ENCODE measurements at places on chromosomes 4 and X.

DNA sequence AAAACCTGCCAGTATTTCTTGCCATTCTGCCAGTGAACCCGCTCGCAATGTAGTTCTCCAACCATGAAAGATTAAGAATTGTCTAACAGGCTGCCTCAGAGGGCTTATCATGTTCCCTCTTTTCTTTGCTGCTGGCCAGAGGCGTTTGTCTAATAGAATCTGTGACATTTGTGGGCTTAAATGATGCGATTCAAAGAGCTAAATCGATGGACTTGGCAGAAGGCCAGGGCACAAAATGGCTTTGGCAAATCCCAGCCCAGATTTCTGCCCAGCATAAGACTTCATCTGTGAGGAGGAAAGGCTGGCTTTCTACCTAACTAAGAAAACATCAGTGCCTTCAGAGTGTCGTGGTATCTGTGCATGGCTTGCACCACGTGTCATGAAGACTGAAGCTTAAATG lies 79.9 kb downstream of the TRPC5OS start:
- DNase-seq = no peak
- no peaks in the 10 kb centered on the region for H3K4me1 ChIP-seq
- no peak overlapping the region for H3K27ac ChIP-seq
- no peaks in the 10 kb centered on the region for H3K36me3 ChIP-seq
- H3K4me3 ChIP-seq = no peak overlapping the region

DNA sequence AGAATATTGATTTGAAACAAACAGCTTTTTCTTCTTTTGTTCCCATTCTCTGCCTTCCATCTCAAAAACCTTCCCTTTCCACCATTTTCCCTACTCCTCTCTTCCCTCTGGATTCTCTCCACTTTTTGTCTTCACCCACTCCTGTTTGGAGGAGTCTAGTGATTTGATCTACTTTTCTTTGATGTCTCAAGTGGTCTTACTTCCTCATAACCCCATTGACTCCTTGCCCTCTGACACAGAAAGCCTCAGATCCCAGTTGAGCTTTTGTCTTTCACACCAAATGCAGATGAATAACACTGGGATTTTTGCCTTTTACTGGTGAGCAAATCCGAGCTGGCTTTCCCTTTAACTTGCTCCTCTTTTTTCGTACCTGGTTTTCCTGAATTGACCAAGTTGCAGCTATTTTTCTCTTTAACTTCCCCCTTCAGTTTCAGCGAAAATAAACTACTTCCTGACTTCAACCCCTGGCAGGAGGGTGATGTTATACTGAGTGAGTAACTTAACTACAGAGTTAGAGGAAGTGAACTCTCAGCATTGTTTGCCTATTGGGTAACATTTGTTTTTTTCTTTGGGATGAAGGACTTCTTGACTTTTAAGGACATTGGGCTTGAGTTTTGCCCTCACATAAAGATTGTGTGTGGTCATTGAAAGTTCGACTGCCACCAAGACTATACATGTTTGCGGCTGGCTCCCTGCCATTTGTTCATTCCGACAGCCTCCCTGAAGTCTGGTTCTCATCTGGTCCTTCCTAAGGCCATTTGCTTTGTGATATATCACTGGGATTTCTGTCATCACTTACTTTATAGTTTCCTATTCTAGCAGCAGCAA lies 392.8 kb upstream of the NR3C2 start:
- DNase-seq = no peak
- H3K4me1 ChIP-seq = no peaks in the 10 kb centered on the region
- no peaks in the 10 kb centered on the region for H3K27me3 ChIP-seq
- no peak overlapping the region for H3K27ac ChIP-seq

DNA sequence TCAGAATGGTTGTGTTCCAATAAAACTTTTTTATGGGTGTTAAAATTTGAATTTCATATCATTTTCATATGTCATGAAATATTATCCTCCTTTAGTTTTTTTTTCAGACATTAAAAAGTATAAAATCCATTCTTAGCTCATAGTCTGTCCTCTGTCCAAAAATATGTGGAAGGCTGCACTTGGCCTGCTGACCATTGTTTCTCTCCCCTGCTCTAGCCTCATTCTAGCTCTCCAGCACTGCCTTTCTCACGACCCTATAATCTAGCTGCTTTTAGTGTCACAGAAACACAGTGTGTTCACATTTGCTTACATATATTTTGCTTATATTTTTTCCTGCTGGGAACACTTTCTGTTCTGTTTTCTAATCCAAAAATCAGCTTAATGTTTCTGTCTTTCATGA lies 165.0 kb upstream of the ANK2 start:
- H3K36me3 ChIP-seq = no peaks in the 10 kb centered on the region
- H3K4me3 ChIP-seq = no peak overlapping the region
- no peaks in the 10 kb centered on the region for H3K27me3 ChIP-seq

GRCh38 chr4:26978387-26979053 lies 117.9 kb downstream of the STIM2 start:
- H3K4me1 ChIP-seq = peaks cover 4% of the 10 kb centered on the region
- no peak overlapping the region for H3K4me3 ChIP-seq
- DNase-seq = no peak
- no peak overlapping the region for H3K27ac ChIP-seq
- no peaks in the 10 kb centered on the region for H3K36me3 ChIP-seq
- no peaks in the 10 kb centered on the region for H3K27me3 ChIP-seq

GRCh38 chrX:110175696-110176095 lies 142.2 kb downstream of the AMMECR1 start:
- H3K36me3 ChIP-seq = no peaks in the 10 kb centered on the region
- no peak overlapping the region for H3K27ac ChIP-seq
- no peak for DNase-seq
- H3K27me3 ChIP-seq = no peaks in the 10 kb centered on the region
- H3K4me3 ChIP-seq = no peak overlapping the region
- peaks cover 2% of the 10 kb centered on the region for H3K4me1 ChIP-seq

DNA sequence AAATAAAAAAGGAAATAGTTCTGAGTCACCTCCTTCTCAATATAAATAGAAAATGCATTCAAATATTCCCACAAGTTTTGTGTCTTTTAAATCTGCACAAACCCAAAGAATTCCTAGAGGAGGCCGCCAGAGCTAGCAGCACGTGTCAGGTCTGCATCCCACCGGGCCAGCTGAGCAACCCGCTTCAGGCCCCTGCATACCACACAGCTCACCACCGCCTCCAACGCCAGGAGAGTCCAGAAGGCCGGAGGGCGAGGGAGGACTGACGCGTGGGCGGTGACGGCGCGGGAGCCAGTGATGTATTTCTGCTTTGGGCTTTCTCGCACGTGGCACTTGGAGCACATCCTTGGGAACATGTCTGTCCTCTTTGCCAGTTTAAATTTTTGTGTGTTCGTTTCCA lies 61.9 kb upstream of the CLDN34 start:
- no peak overlapping the region for H3K4me3 ChIP-seq
- H3K36me3 ChIP-seq = no peaks in the 10 kb centered on the region
- no peaks in the 10 kb centered on the region for H3K27me3 ChIP-seq
- H3K27ac ChIP-seq = no peak overlapping the region
- H3K4me1 ChIP-seq = no peaks in the 10 kb centered on the region

DNA sequence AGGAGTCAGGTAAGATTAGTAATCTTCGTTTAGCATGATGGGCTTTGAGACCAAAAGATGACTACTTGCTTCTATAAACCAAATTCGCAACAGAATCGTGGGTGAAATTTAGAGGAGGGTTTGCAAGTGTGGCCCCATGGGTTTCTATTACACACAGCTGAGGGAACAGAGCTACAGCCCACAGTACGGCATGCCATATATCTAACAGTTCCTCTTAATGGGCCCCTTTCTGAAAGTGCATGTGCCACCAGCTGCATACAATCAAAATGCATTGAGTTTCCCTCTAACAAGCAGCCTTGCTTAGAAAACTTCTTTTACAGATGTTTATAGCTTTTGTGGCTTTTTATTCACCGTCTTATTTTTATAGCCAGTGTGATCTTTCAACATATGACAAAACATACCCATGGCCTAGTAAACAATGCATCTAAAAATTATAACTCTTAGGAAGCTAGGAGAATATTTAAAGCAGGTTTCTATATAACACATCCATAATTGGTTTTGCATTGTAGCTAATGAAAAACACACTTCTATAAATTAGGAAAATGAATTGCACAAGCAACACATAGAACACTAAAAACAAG lies 202.1 kb downstream of the PRDM5 start:
- no peak overlapping the region for H3K4me3 ChIP-seq
- DNase-seq = no peak
- H3K4me1 ChIP-seq = no peaks in the 10 kb centered on the region

DNA sequence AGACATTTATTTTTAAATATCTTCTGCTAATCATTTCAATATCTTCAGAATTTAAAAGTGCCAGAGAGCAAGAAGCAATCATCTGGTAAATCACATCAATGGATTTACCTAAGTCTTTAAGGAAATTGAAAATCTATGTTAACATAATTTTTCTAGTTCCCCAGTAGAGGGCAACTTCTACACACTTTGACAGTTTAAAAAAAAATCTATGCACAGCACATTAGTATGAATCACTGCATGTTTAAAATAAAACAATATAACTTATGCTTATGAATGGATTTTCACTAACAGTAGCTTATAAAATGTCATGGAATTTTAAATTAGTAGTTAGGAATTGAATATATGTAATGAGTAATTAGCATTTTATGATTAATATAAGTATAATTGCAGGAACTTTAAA lies 126.5 kb downstream of the REELD1 start:
- H3K27me3 ChIP-seq = no peaks in the 10 kb centered on the region
- DNase-seq = no peak
- H3K4me1 ChIP-seq = no peaks in the 10 kb centered on the region
- no peaks in the 10 kb centered on the region for H3K36me3 ChIP-seq
- H3K27ac ChIP-seq = no peak overlapping the region

DNA sequence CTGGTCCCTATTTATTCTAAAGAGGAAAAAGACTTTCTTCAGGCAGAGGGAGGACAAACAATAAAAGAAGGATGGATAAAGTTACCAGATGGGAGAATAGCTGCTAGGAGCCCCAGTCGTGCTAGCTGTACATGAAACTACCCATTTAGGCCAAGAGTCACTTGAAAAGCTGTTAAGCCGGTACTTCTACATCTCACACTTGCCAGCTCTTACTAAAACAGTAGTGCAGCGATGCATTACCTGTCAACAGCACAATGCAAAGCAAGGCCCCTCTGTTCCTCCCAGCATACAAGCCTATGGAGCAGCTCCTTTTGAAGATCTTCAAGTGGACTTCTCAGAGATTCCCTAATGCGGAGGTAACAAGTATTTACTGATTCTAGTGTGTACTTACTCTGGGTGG lies 1138.8 kb downstream of the ARAP2 start:
- H3K36me3 ChIP-seq = no peaks in the 10 kb centered on the region
- H3K4me1 ChIP-seq = no peaks in the 10 kb centered on the region
- H3K27me3 ChIP-seq = no peaks in the 10 kb centered on the region
- H3K4me3 ChIP-seq = no peak overlapping the region
- H3K27ac ChIP-seq = no peak overlapping the region
- DNase-seq = no peak

GRCh38 chr4:68383115-68383514 lies 33.2 kb upstream of the YTHDC1 start:
- H3K36me3 ChIP-seq = no peaks in the 10 kb centered on the region
- DNase-seq = no peak
- no peaks in the 10 kb centered on the region for H3K4me1 ChIP-seq
- H3K27me3 ChIP-seq = no peaks in the 10 kb centered on the region
- H3K4me3 ChIP-seq = no peak overlapping the region
- H3K27ac ChIP-seq = no peak overlapping the region

DNA sequence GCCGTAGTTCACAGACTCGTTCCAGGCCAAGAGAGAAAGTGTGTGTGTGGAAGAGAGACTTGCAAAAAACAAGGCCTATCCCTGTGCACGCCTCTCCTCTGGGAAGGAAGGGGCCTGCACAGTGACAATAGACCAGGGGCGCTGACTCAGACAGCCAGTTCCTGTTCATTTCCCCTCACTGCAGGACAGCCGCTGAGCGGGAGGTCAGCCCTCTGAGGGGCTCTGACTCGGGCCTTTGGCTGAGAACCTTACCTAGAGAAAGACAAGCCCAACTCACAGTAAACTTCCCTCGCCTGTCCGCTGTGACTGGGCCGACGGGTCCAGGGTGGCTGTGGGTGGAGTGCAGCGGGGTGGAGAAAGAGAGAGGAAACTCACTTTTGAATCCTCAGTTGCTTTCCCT lies 52.1 kb downstream of the RTL5 start:
- H3K4me1 ChIP-seq = no peaks in the 10 kb centered on the region
- no peak overlapping the region for H3K4me3 ChIP-seq
- no peak overlapping the region for H3K27ac ChIP-seq
- no peak for DNase-seq
- no peaks in the 10 kb centered on the region for H3K27me3 ChIP-seq
